ENCODE measurements at places on chromosomes 5 and 9.
A peak's percentile ranks its signal among the peaks of the same experiment; 100 is the strongest.

GRCh38 chr9:13900449-13900848 lies 413.5 kb downstream of the NFIB start:
- no peak for DNase-seq

- no peak for DNase-seq
Observed at GRCh38 chr5:77015938-77016569, 14.2 kb upstream of the AGGF1 start.

DNA sequence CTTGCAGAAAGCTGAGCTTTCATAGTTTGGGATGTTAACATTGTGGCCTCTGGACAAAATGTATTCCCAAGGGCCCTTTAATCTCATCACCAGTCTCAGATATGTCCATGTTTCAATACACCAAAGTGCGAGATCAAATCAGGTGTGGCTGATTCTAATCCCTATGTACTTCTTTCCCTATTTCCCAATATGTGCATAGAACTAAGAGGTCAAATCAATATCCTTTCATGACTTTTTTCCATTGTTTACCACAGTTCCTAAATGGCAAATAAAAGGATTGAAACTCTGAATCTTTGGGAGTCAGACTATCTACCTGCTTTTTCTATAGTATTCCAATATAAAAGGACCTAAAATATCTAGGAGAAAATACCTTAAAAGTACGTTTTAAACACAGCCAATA lies 105.0 kb downstream of the FBXO38 start:
- DNase-seq, result no peak

GRCh38 chr5:82512025-82512424 lies 233.9 kb upstream of the RPS23 start:
- DNase-seq, result no peak

GRCh38 chr9:34279411-34279810 lies 49.7 kb downstream of the KIF24 start:
- DNase-seq, result no peak

- no peak for DNase-seq
Observed at GRCh38 chr5:95631991-95632675, 12.2 kb downstream of the GPR150 start.

DNA sequence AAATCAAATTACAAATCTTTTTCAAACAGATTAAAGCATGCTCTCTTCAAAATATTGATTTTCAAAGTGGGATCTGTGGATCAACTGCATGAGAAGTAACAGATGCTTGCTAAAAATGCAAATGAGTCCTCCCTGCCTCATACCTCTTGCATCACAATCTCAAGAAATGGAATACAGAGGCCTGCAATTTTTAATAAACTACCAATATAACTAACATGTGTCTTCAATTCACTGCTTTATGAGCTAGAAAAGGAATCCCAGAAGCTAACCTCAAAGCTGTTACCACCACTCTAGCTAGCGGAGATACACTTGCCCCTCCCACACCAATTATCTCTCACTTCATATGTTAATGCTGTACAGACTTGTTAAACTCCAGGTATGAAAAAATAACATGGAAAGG lies 9.6 kb downstream of the OR13C5 start:
- DNase-seq, result no peak

DNA sequence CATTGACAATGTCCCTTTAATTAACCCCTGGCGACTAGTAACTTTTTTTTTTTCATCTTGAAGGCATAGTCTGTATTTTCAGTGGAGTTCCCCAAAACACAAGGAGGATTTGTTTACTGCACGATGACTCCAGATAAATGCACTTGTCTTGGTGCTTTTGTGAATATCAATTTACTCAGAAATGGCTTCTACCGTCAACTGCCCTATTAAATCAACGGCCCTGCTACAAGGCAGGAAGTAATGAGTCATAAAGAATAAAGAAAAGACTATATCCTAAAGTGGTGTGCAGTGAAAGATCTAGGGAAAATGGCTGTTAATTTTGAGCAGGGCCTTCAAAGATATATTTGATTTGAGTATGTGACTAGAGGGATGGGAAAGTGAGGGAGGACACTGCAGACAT lies 388.3 kb upstream of the CHD1 start:
- no peak for DNase-seq

DNA sequence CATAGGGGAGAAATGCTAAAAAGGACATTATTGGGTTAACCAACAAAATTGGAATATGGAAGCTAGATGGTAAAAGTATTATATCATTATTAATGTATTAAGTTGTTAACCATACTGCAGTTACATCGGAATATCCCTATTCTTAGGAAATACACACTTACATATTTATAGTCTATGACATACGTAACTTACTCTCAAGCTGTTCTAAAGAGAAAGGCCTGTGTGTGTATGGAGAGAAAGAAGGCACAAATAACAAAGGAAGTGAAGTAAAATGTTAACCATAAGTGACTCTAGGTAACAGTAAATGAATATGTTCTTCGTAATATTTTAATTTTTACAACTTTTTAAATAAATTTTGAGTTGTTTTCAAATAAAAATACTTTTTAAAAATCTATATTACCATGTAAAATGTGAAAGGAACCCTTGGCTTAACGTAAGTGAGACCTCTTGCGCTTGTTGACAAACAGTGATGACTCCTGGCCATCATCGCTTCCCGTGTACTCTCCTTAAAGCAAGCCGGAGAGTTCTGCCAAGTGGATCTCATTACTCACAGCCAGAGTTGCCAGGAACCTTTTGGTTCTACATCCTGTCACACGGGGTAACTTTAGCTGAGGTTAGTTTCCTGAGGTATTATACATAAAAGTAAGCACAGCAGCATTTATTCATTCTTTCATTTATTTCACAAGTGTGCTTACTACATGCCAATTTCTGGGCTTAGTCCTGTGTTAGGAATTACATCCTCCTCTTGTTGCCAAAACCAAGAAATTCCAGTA lies 165.4 kb downstream of the EPB41L4A start:
- peak; percentile 37 for DNase-seq

DNA sequence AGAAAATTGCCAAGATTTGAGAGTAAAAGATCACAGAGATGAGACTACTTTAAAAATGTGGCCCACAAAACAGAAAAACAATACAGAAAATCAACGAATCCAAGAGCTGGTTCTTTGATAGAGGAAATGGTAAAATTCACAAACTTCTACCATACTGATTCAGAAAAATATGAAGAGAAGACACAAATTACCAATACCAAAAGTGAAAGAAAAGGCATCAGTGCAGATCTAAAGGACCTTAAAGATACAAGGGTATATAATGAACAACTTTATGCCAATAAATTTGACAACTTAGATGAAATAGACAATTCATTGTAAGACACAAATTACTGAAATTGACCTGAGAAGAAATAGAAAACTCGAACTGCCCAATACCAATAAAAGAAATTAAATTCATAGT lies 24.4 kb upstream of the SLC1A1 start:
- DNase-seq, result no peak

- DNase-seq, result no peak
Observed at GRCh38 chr5:89929834-89930233, 479.7 kb downstream of the CETN3 start.
